ENCODE measurements at places on chromosomes 1 and 21. TPM values are rescaled to one million over a fixed set of nuclear protein-coding genes. Genes with fewer than 3 reads are reported as not detected.

GRCh38 chr21:36552434-36552785, 72.5 kb upstream of the CLDN14 start:
- DNase-seq = no peak

GRCh38 chr1:184385865-184386311, 941 bp upstream of the C1orf21 start:
- DNase-seq = no peak

- DNase-seq = no peak
These were observed 141.0 kb downstream of the USP25 start for GRCh38 chr21:15870819-15871218.

GRCh38 chr21:45203983-45204382, 83.7 kb downstream of the POFUT2 start:
- no peak for DNase-seq

DNA sequence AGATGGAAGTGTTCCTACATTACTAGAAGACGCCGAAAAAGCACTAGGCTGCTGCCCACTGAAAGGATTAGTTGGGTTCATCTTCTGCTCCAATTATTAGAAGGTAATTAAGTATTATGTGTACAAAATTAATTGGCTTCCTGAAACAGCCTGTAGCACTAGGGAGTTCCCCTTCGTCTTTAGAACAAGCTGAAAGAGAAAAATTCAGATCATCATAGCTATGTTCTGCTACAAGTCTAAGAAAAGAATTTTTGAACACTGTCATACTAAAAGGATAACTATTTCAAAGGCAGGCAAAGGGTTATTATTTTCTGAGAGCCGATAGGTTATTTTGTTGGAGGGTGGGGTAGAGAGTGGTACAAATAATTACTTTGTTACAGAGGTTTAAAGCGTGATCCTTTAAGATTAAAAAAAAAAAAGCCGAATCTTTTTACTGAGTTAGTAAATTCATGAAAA, at the start of gene MCM3AP:
Gene MCM3AP, minus strand, starts transcription at position 406 of the 456 bp plus-strand sequence. Its CDS starts 325 bp downstream, at position 81.
- DNase-seq = no peak

- peak; percentile 52 for DNase-seq
These were observed at the start of gene KCNK2 for GRCh38 chr1:215082532-215083382. TSS of gene KCNK2 (plus strand) at chr1:215082737. CDS start at chr1:215083386, 649 bp downstream.

GRCh38 chr1:82600314-82600713, 799.6 kb downstream of the ADGRL2 start:
- DNase-seq = no peak

GRCh38 chr1:44359234-44359935, 4.3 kb upstream of the ERI3 start:
- DNase-seq = no peak

DNA sequence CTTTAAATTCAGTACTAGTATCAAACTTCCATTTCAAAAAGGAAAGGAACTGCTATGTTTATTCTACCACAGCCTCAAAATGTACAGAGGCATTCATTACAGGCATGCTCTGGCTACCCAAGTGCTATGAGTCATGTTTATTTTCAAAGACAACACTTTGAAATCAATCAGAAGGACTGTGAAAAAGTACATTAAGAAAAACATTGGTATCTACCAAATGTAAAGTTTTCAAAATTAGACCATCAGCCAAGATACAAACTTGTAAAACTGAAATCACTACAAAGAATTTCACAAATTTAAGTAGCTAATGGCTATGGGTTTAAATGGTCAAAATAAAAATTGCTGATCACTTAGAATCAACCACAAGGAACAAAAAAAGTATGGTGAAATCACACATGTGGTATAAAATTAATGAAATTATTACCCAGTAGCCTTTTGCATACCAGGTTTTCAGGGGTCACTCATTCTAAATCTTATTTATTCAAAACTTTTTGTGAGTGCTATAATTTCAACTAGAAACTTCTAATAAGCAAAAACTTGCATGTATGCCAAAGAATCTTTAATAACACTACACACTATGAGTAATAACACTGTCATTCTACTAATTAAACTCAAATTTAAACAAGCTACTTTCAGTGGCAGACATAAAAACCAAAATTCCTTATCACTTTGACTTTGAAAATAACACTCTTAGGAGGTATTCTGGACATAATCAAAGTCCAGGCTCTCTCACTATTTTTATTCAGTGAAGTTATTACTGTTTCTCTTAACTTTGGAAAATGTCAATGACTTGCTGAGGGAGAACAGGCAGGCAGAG, 49.2 kb downstream of the ENAH start:
- DNase-seq = peak; percentile 75

DNA sequence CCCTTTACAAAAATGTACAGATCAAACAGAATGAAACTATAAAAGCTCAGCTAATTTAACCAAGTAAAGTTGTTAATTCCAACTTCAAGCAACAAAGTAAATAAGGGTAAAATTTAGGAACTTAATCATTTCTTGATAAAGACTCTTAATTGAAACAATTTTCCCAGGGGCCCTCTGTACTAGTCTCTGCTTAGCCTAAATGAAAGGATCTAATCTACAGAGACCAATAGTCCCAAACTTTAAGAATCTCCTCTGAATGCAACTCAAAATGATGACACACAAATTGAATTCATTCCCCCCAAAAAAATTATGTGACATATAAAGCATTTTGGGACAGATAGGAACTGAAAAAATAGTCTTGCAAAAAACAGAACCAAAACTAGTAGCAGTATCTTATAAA, 16.6 kb downstream of the EYA3 start:
- DNase-seq = no peak

RGS13 gene
- total RNA-seq = not detected

GUCA2A gene
- total RNA-seq = not detected

CSMD2 gene
- 0.28 TPM for total RNA-seq

PUSL1 gene
- 10.9 TPM for total RNA-seq

KANK4 gene
- total RNA-seq = not detected

Data from IMR-90 (cell line).